ENCODE measurements at places on chromosomes 2 and 18.

DNA sequence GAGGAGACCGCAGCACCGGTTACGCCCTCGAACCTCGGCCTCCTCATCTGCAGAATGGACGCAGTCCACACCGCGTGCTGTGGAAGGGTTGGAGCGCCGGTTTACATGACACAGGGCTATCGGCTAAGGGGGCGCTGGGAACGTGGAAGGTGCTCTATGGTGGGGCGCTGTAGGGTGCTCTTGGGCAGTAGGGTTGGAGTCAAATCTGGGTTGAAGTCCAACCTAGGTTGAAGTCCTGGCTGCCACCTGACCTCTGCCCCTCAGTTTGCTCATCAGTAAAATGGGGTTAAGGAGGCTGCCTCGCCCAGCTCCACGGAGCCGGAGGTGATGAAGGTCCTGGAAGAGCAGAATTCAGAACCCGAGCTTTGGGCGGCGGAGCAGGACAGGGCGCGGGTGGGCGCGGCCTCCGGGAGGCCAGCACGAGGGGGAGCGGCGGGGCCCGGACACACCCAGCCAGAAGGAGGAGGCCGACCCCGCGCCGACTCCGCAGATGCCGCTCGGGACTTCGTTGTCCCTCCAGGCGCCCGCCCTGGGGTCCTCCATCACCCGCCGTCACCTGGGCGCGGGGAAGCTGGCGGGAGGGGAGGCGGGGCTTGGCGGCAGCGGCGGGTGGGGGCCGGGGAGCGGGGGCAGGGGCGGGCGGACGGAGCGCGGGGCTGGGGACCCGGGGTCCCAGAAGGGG is 558 bp upstream of the GAREM2 start:
- no peak for DNase-seq

DNA sequence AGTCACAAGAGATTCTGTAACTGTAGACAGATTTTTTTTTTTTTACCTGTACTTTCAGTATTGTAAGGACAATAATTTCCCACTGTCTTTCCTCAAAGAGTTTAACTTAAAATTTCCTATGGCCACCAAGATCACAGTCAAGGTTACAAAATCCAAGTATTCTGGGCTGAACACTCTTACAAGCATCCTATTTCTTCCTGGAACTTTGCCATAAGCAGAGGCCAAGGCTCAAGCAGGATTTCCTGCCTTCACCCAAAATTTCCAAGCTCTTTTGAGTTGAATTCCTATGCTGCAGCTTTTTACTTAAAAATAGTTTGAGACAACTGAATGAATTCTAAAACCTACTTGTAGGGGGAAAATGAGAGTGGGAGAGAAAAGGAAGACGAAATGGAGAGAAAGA is 299.4 kb downstream of the ZNF516 start:
- no peak for DNase-seq

GRCh38 chr18:11826836-11827235 is 24.4 kb upstream of the CHMP1B start:
- no peak for DNase-seq

DNA sequence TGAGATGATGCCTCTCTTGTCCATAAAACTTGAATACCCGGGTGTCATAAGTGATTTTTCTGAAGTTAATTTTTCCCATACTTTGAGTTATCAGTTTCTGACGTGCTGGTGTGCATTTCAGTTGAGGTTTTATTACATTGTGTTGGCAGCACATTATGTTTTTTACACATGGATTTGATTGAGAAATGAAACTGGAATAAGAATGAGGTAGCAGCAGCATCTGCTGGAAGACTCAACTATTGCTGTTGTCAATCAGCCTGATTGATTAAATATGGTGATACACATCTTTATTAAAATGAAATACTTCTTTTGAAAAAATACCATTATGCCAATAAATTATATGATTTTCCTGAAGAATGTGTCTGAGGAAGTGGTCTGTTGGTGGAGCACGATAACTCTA is 60.5 kb downstream of the INSIG2 start:
- no peak for DNase-seq

Data from T1000 (cell line).